ENCODE measurements at places on chromosomes 1 and 21.

- DNase-seq, result no peak
Observed at GRCh38 chr1:179969962-179970361, 15.4 kb downstream of the CEP350 start.

GRCh38 chr1:216183007-216183406 lies 240.2 kb downstream of the USH2A start:
- no peak for DNase-seq

DNA sequence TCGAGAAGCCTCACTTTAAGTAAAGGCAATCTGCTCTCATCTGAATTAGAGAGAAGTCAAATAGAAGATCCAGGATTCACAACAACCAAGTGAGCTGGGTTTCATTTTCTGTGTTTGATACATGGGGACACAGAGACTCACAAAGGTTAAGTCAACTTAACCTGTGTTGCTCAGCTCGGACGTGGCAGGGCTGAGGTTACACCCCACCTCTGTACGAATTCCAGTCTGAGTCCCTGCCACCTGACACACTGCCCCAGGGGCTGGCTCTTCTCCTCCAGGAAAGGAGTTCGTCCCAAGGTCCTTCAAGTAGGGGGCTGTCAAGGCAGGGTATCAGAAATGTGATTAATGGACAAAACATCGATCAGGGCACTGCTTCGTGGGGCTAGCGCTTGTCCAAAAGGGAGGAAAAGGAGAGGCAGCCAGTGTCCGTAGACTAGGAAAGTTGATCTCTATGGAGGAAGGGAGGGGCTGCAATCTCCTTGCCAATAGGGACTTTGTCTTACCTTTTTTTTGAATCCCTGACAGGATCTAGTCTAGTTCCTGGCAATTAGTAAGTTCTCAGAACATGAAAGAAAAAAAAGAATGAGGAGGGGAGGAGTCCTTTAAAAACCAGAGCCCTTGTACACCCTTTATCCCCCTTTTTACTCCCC lies 116.4 kb downstream of the CNIH3 start:
- DNase-seq, result no peak

DNA sequence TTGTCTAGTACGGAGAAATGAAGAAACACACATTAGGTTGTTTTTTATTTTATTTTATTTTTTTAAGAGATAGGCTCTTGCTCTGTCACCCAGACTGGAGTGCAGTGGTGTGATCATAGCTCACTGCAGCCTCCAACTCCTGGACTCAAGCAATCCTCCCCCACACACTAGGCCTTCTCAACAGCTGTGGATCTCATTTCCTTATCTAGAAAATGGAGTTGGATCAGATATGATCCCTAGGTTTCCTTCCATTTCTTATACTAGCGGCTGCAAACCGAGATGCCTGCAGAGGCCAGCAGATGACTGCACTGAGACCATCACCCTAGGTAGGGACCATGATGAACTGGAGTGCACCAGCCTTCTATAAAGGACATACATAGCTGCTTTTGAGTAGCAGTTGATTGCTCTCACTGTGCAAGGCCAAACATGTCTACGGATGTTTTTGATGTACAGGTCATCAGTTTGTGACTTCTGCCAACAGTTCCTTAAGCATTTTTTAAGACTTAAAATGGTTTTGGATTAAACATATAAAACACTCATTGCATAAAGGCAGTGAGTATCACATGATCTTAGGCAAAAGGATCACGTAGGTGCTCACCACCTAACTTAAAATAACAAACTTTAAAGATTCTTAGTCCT lies 11.4 kb upstream of the KLHL12 start:
- no peak for DNase-seq

GRCh38 chr1:29126198-29126597 lies 2.5 kb upstream of the TMEM200B start:
- DNase-seq, result no peak

- no peak for DNase-seq
Observed at GRCh38 chr21:31064803-31065202, 26.5 kb upstream of the KRTAP19-8 start.

DNA sequence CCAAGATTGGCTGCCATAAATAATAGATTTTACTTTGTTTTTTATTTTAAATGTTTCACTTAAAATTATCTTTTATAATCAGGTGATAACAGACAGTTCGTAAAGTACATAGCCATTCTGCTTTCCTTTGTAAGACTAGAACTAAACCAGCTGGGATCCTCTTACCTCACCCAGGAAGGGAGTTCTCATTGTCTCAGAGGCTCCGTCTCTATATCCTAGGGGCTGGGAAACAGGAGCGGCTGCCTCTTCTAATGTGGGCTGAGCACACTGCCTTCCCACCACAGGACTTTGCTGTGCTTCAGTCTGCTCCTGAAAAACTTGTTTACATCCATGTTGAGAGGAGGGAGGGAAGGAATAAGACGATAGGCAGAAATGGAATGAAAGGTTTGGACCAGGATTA lies 45.6 kb upstream of the PGD start:
- no peak for DNase-seq

GRCh38 chr1:174788981-174789380 lies 210.8 kb upstream of the CACYBP start:
- DNase-seq, result no peak

- DNase-seq, result no peak
Observed at GRCh38 chr21:20167059-20167458, 831.1 kb upstream of the NCAM2 start.

GRCh38 chr21:34812504-34813265 lies 143.9 kb downstream of the CLIC6 start:
- DNase-seq, result no peak

DNA sequence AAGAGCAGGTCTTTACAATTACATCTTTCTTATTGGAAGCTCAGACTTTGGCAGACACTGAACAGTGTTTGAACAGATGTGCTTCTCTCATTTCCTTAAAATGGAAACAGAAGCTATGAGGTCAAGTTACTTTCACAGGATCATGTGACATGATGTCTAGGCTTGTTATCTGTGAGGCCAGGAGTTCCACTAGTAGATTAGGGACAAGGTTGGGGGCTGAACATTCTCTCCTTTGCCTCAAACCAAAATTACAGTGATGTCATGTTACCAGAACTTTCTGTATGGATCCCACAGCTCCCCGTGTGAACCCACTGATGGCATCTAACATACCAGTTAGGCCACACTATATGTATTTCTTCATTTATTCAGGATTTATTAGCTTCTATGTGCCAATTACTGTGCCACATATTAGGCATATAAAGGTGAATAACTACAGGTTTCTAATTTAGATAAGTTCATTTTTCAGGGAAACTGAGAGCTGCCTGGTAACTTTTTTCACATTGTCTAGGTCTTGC lies 6.0 kb downstream of the DYNLT5 start:
- no peak for DNase-seq

- no peak for DNase-seq
Observed at GRCh38 chr21:19148056-19148455, 744.5 kb upstream of the TMPRSS15 start.

All from stimulated activated CD4-positive, alpha-beta T cell treated with anti-CD3 and anti-CD28 coated beads, Interleukin-4, amount 100 ng/mL, for 1 hour (primary cell).